CD4-positive, CD25-positive, alpha-beta regulatory T cell (primary cell): ENCODE measurements at places on chromosomes 5 and 9. TPM values are rescaled to one million over a fixed set of nuclear protein-coding genes. Genes with fewer than 3 reads are reported as not detected.

GRCh38 chr5:32325062-32325461, 12.3 kb upstream of the MTMR12 start:
- no peak for DNase-seq

DNA sequence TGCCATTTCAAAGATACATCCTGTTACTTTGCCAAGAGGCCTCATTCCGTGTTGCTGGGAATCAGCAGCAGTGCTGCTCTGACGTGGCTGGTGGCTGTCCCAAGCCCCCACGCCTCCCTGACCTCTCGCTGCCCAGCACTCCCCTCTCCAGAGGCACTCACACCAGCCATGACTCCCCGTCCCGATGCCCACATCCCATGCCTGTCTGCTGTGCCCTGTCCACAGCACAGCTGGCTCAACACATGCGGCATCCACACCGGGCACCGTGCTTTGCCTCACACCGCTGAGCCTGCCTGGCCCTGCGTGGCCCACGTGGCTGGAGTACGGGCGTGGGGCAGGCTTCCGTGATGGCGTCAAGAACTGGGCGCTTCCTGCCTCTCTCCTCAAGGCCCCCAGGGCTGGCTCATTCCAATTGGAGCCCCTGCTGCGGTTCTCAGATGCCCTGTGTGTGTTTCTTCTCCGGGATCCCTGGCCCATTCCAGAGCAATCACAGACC, 7.8 kb upstream of the LCN1 start:
- DNase-seq = no peak

GRCh38 chr5:167794121-167794520, 497.3 kb upstream of the WWC1 start:
- no peak for DNase-seq

DNA sequence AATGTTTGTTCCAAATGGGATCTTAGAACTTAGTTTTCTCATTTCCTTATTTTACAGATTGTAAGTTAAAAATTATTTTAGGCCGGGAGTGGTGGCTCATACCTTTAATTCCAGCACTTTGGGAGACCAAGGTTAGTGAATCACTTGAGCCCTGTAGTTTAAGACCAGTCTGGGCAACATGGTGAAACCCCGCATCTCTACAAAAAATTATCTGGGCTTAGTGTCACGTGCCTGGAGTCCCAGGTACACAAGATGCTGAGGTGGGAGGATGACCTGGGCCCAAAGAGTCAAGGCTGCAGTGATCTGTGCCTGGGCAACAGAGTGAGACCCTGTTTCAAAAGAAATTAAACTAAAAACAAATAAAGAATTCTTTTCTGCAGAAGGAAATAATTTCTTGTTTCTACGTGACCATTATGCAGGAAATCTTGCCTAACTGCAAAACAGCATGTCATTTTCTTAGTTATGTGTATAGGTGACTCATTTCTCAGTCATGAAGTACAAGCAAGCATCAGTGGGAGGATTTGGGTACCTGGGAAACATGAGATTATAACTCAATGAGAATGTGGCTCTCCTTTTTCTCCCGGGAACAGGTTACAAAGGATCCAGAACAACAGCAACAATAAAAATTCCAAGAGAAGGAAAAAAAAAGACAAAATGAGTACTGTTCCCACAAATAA, 375.1 kb upstream of the ST8SIA4 start:
- no peak for DNase-seq

DNA sequence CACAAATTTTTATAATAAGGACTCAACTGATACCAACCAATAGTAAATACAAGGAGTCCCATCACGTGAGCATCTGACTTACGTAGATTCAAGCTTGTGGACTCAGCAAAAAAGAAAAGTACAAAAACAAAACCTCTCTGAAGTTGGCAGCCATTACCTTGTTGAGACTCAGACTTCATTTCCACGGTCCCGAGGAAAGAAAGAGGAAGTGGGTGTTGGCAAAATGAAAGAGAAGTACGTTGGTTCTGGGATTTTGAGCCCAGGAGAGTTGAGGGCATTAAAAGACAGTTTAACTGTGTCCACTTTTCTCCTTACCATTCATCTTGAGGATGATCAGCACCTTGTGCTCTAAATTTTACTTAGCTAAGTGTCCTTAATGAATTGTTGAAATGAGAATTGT, 26.7 kb downstream of the NCBP1 start:
- no peak for DNase-seq

DNA sequence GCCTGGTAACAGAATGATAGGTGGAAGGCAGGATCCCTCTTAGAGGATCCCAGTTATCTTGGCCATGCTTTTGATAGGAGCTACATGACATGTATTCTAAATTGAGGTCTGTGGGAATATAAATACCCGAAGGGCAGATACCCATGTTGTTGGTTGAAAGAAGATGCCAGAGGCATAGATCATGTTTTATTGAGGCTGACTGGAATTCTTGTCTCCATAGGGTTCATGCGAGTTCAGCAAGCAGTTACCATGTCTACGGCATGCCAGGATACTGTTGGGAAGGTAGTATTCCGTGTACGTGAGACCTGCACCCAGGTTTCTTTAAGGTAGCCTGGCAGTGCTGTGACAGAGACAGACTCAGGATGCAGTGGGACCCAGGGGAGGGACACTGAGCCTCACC, 230.7 kb downstream of the NR3C1 start:
- DNase-seq = no peak

GRCh38 chr5:119078861-119079260, 8.0 kb downstream of the DMXL1 start:
- no peak for DNase-seq

DNA sequence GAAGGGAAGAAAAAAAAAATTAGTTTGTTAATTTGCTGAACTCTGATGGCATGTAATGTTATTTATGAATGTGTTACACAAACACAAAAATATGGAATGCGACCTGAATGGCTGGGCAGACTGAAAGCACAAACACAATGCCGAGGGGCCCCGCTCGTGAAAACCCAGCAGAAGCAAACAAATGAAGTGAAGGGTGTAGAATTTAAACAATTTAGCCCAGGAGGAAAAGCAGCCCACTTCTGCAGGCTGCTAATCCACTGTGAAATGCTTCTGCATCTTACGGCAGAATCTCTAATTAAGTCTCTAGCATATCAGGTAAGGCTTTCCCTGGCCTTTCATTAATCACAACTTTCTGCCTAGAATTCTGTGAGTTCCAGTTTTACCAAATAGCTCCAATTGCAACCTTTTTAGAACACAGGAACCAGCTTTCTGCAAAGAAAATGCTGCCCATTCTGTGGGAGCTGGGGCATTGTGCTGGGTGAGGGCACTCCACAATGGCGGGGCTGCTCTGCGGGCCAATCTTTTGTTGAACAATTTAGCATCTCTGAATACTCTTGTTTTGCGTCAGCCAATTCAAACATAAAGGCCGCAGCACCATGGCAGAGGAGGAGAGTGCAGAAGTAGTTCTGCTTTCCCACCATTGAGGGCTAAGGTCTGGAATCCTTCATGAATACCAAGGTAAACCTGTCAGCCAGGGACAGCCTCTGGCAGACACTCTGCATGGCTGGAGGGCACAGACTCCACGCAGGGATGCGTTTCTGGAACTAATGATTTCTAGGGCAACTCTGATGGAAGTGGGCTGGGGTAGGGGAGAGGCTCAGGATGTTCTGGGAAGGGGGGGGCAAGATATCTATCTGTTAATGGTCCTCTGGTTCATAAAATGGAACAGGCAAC, 66.4 kb downstream of the PTCH1 start:
- DNase-seq = no peak

DNA sequence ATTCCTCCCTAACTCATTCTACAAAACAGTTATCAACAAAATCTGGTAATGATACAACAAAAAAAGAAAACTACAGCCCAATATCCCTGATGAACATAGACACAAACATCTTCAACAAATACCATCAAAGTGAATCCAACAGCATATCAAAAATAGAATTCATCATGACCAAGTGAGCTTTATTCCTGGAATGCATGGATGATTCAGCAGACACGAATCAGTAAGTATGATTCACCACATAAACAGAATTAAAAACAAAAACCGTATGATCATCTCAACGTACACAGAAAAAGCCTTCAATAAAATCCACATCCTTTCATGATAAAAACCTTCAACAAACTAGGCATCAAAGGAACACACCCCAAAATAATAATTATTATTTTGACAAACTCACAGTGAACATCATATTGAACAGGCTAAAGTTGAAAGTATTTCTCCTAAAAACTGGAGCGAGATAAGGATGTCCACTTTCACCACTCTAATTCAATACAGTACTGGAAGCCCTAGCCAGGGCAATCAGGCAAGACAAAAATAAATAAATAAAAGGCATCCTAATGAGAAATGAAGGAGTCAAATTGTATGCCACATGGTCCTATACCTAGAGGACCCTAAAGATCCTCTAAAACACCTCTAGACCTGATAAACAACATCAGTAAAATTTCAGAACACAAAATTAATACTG, 305.1 kb upstream of the RGMB start:
- DNase-seq = no peak

The TAS2R1 gene
- not detected for total RNA-seq

GRCh38 chr9:114687034-114687433, 5.0 kb upstream of the TEX48 start:
- DNase-seq = no peak

DNA sequence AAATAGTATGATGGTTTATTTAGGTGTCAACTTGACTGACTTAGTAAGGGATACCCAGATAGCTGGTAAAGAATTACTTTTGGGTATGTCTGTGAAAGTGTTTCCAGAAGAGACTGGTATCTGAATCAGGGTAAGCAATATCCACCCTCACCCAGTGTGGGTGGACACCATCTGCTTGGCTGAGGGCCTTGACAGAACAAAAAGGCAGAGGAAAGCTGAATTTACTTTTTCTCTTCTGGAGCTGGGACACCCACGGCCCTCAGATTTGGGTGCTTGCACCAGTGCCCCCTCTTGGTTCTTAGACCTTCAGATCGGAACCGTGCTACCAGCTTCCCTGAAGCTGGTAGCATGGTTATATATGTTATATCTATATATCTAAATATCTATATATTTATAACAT, 489.5 kb upstream of the MPDZ start:
- no peak for DNase-seq

The ENDOG gene
- total RNA-seq = 9.6 TPM

- DNase-seq = no peak
Observed at GRCh38 chr5:98372351-98372750, 401.1 kb upstream of the RGMB start.

The SIT1 gene
- 76.9 TPM for total RNA-seq

The C1QTNF2 gene
- not detected for total RNA-seq

GRCh38 chr5:116569999-116570398, 4.6 kb downstream of the SEMA6A start:
- no peak for DNase-seq

GRCh38 chr9:107208121-107208520, 75.0 kb upstream of the RAD23B start:
- DNase-seq = no peak

The IFNA1 gene
- total RNA-seq = not detected

The BRD3OS gene
- total RNA-seq = 4.6 TPM

- DNase-seq = no peak
Observed at GRCh38 chr5:29099585-29099984, 2061.2 kb upstream of the CDH9 start.

DNA sequence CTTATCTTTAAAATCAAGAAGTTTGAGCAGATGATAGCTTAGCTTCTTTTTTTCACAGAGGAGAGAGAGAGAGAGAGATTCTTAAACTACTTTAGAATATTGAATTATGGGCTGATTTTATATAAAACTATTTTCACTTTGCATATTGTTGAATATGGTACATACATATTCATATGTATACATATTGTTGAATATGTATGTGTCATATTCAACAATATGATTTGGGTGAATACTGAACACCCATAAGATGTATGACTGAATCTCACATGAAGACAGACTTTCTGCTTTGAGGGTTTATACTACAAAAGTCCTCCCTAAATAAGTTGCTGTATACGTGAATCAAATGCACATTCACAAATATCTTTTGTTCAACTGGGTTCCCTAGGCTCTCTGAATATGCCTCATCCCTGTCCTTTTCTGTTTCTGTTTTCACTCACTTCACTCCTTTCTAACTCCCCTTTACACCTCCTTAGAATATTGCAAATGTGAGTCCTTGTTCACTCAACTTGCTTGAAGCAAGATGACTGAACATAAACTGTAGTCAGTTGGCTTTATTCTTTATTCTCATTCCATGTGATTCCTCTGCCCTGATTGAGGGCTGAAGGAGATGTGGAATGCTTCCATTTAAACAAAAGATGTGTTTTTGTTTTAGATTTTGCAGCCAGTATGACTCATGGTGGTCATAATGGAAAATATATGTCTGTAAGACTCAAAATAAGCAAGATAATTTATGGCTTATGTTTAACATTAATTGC, 225.4 kb upstream of the DAB2 start:
- no peak for DNase-seq

DNA sequence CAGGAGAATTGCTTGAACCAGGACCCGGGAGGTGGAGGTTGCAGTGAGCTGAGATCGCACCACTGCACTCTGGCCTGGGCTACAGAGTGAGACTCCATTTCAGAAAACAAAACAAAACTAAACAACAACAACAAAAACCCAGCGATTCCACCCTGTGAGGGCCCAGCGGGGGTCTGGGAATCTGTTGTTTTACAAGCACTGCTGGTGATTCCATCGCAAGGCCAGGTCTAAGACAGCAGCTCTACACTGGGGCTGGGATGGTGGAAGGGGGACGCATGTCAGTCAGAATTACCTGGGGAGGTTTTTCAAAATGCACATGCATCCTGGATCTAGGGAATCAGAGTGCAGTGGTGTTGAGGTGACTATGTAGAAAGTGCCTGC, 90.9 kb downstream of the ANKRD55 start:
- DNase-seq = no peak

The GKAP1 gene
- 6.7 TPM for total RNA-seq

DNA sequence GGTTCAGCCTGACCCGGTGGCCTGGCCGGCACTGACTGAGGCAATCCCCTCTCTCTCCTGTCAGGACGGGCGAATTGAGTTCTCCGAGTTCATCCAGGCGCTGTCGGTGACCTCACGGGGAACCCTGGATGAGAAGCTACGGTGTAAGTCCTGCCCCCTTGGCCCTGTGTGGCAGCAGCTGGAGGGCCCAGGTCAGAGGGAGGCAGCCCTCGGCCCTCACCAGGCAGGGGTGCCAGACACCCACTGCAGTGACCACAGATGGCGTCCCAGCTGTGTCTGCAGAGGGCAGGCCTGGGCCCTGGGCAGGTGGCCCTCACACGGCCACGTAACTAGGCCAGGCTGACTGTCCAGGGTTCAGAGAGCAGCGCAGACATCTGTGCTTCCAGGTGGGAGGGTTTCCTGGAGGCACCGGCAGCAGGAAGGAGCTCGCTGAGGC, 45.9 kb upstream of the HMCN2 start:
- no peak for DNase-seq

The CLIC3 gene
- 1.0 TPM for total RNA-seq

GRCh38 chr9:109442716-109443115, 55.4 kb downstream of the PTPN3 start:
- DNase-seq = no peak

- no peak for DNase-seq
Observed at GRCh38 chr5:151029179-151030055, 9.0 kb downstream of the GPX3 start.

GRCh38 chr9:123318202-123318601, 37.8 kb upstream of the CRB2 start:
- no peak for DNase-seq

- DNase-seq = no peak
Observed at GRCh38 chr5:38022631-38023030, 182.8 kb upstream of the GDNF start.
